Esophagus muscularis mucosa (tissue), 4 donors: ENCODE measurements at places on chromosomes 4 and X.

DNA sequence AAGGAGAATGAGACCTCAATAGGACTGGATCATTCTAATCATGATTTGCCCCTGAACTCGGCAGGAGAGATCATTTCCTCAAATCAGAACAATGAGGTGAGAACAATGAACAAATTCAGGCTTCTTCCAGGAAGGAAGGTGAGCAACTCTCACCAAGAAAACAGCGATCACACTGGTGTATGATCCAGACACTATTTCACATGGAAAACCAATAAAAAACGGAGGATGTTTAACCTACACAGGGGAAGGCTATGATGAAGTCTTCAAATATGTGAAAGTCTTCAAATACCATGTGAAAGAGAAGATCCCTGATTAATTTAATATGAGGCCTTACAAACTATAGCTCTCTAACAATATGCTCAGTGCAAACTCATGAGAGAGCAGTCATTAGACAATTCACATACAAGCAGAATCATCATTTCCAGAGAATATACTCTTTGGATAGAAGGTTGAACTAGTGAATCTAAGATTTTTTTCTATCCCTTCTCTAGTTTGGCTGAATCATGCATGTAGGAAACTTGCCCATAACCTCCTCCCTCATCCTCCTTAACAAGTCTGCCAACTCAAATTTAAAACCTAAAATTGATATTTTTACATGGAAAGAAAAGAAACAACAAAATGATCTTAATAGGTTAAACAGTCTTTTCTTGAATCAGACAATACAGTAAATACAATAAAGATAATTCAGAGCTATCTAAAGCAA, 122.5 kb downstream of the ADAMTS3 start:
- H3K36me3 ChIP-seq: no peaks in the 10 kb centered on the region
- no peak for DNase-seq
- no peak overlapping the region for H3K27ac ChIP-seq
- no peak overlapping the region for H3K4me3 ChIP-seq
- no peaks in the 10 kb centered on the region for H3K27me3 ChIP-seq

DNA sequence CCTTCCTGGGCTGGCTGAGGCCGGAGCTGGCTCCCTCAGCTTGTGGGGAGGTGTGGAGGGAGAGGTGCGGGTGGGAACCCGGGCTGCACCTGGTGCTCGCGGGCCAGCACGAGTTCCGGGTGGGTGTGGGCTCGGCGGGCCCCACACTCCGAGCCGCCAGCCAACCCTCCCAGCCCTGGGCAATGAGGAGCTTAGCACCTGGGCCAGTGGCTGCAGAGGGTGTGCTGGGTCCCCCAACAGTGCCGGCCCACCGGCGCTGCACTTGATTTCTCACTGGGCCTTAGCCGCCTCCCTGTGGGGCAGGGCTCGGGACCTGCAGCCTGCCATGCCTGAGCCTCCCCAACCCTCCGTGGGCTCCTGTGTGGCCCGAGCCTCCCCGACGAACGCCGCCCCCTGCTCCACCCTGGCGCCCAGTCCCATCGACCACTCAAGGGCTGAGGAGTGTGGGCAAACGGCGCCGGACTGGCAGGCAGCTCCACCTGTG, 182.7 kb upstream of the PAQR3 start:
- no peak for DNase-seq
- H3K4me3 ChIP-seq: no peak overlapping the region
- H3K27me3 ChIP-seq: no peaks in the 10 kb centered on the region
- no peaks in the 10 kb centered on the region for H3K36me3 ChIP-seq
- no peak overlapping the region for H3K27ac ChIP-seq

DNA sequence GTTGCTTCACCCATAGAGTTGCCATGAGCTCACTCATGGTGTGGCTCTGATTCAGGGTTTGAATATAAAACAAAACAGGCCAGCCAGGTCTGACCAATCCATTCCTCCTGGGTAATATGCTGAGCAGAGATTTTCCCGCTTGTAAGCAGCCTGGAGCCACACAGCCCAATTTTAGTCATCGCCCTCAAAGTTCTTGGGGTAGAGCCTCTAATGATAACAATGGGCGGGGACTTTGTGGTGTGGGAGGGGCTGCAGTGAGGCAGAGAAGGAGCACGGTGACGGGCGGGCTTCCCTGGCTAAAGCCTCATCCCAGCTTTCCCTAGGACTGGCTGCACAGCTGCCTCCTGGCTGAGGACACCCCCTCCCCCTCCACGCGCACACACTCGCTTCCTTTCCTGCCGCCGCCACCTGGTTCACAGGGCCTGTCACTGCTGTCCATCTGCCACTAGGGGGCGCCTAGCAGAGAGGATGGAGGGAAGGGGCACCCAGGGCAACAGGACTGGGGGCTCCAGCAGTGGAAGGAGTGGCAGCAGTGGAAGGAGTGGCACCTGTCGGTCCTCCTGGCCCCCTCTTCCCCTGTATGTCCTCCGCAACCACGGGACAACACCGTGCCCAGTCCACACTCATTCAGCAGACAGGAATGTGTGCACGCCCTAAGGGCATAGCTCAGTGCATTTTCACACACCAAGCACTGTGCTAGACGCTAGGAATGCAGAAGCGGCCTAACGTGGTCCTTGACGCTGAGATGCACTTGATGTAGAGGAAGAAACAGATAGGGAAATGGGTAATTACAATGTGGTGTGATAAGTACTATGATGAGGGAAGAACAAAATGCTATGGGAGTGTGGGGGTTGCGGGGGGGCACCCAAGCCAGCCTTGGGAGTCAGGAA, 26.8 kb downstream of the PRPS1 start:
- H3K27me3 ChIP-seq: no peaks in the 10 kb centered on the region
- H3K36me3 ChIP-seq: peaks cover under 1% of the 10 kb centered on the region
- H3K27ac ChIP-seq: peak overlapping the region; percentile 10
- peak; percentile 92 for DNase-seq
- no peak overlapping the region for H3K4me3 ChIP-seq
- H3K4me1 ChIP-seq: peaks cover 16% of the 10 kb centered on the region

DNA sequence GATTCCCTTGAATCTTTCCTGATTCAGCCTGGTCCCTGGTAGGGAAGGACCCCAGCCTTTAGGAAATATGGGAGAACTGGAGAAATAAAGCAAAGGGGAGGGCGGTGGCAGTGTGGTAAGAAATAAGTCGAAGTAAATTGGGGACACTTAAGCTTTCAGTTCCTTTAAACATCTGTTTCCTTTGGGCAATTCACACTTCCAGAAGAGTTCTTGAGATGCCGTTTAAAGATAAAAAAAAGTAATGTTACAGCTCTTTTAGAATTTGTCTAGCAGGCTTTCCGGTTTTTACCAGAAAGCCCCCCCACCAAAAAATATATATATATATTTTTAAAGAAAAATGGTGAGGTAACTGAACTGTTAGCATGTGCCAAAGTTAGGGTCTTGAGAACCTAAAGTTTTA, 46.6 kb downstream of the TSPAN7 start:
- H3K4me1 ChIP-seq: no peaks in the 10 kb centered on the region
- DNase-seq: no peak
- no peaks in the 10 kb centered on the region for H3K27me3 ChIP-seq
- H3K4me3 ChIP-seq: no peak overlapping the region
- no peak overlapping the region for H3K27ac ChIP-seq

DNA sequence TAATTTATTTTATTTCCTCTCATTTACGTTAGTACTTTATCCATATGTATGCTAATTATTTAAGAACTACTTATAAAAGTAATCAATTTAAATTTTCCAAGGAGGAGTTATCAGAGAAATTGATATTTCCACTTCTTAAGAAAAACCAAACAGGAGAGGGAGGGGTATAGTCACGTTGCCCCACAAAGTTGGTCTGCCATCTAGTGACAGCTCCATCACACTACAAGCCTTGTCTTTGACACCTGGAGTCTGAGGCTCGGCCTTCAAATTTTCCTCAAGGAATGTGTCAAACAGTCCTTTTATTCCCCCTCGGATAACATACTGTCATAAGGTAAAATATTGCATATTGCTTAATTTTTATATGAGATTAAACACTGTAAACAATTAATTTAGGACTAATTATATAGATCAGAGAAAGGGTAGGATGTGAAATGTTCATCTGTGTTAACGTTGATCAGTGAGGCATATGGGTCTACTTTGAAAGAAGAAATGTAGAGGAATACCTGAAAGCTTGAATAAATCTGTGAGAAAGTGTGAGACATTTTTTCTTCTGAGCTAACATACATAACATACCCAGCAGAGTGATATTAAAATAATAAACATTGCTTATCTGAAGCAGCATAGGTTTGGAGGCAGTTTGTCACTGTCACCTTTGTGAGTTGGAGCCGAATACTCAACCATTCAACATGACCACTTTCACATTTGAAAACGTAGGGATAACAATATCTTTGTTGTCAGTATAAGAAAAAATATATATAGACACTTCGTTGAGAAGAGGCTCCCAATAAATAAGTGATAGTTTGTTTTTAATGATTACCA, 114.4 kb downstream of the GLRA3 start:
- H3K27ac ChIP-seq: no peak overlapping the region
- no peak overlapping the region for H3K4me3 ChIP-seq
- no peaks in the 10 kb centered on the region for H3K27me3 ChIP-seq
- H3K4me1 ChIP-seq: no peaks in the 10 kb centered on the region

DNA sequence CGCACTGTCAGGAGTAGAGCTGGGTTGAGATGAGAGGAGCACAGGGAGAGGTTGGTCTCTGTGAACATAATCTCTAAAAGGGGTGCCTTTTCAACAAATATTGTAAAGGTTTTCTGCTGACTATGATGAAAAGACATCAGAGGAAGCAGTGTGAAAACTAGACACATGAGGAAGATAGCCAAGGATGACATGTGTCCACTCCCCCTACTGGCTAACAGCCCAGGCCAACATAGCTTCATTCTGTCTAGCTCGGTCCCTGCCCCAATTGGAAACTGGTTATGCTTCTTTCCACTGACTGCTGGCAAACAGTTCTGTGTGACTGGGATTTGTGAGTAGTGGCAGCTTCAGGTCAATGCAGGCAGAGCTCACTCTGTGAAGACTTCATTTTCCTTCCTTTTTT, 115.4 kb upstream of the ESX1 start:
- no peak overlapping the region for H3K4me3 ChIP-seq
- H3K36me3 ChIP-seq: no peaks in the 10 kb centered on the region
- H3K4me1 ChIP-seq: no peaks in the 10 kb centered on the region

DNA sequence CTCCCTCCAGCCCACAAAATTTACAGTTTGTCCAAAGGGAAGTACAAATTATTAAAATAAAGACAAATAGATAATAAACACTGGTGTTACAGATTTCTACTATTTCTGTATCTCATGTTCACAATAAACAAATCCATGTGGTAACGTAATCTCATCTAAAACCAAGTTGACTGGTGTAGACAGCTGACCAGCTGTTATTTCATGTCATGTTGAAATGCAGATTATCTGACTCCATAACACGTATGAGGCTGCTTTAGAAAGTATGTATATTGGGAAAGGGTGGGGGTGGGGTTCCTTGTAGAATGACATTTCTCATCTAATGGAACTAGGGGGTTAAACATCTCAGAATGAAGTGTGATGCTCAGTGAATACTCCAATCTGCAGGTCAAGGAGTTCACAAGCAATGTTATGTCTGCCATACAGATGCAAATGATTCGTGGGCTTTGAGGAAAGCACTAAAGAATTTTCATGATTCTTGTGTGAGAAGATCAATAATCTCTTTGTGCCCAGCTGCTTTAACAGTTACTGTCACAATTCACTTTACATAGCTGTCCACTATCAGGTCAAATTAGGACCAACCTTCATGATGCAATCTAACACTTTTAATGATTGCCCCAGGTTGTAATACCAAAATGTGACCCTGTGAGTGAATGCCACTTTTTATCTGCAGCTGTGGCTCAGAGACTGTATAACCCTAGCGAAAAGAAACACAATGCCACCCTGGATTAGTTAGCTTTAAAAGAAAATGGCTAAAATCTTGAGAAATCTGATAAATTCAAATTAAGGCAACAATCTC, 114.0 kb downstream of the ENOX2 start:
- H3K4me1 ChIP-seq: no peaks in the 10 kb centered on the region
- no peaks in the 10 kb centered on the region for H3K27me3 ChIP-seq
- DNase-seq: no peak
- H3K4me3 ChIP-seq: no peak overlapping the region
- H3K36me3 ChIP-seq: no peaks in the 10 kb centered on the region
- no peak overlapping the region for H3K27ac ChIP-seq

DNA sequence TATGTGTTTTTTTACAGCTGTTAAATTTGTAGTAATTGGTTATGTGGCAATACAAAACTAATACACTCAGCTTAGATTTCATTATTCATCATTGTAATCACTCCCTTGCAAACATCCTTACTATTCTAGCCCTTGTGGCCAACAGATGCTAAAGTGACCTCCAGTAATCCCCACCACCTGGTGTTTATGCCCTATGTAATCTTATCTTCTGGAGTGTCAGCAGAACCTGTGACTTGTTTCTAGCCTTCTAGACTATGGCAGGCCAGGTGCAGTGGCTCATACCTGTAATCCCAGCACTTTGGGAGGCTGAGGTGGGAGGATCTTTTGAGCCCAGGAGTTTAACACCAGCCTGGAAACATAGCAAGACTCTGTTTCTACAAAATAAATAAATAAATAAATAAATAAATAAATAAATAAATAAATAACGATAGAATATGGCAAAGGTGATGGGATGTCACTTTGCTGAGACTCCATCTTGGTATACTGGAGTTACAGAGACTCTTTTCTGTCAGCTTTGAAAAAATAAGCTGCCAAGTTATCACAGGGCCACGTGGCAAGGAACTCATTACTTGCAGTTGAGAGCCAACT, 12.3 kb upstream of the TSR2 start:
- H3K27ac ChIP-seq: no peak overlapping the region
- H3K27me3 ChIP-seq: no peaks in the 10 kb centered on the region
- H3K4me3 ChIP-seq: no peak overlapping the region
- no peaks in the 10 kb centered on the region for H3K36me3 ChIP-seq
- no peaks in the 10 kb centered on the region for H3K4me1 ChIP-seq

DNA sequence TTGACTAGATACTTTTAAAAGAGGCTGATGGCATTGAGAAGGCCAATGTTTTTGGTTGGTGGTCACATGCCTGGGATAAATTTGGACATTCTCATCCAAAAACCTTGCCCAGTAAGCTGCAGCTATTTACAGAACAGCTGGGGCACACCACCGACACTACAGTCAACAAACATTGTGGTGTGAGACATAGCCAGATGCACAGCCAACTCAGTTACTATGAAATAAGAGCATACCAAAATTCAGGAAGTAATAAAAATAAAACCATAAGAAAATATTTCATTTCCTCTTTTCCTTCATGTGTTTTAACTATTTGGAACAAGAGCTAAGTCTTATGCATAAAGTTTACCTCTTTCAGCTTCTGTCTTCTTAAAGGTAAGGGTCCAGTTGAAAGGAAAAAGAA, 8.8 kb downstream of the PPM1K start:
- H3K36me3 ChIP-seq: peaks cover 27% of the 10 kb centered on the region
- no peak overlapping the region for H3K4me3 ChIP-seq
- peak; percentile 19 for DNase-seq
- H3K4me1 ChIP-seq: peaks cover 11% of the 10 kb centered on the region

- no peak for DNase-seq
- H3K4me3 ChIP-seq: no peak overlapping the region
- H3K36me3 ChIP-seq: no peaks in the 10 kb centered on the region
- H3K27me3 ChIP-seq: no peaks in the 10 kb centered on the region
- peaks cover 9% of the 10 kb centered on the region for H3K4me1 ChIP-seq
Measured at GRCh38 chr4:138981930-138982390, 33.6 kb upstream of the NOCT start.

- no peak overlapping the region for H3K4me3 ChIP-seq
- H3K27me3 ChIP-seq: no peaks in the 10 kb centered on the region
- H3K4me1 ChIP-seq: peaks cover 18% of the 10 kb centered on the region
- no peak overlapping the region for H3K27ac ChIP-seq
- H3K36me3 ChIP-seq: no peaks in the 10 kb centered on the region
- no peak for DNase-seq
Measured at GRCh38 chr4:113604955-113605354, 156.6 kb downstream of the CAMK2D start.
